ENCODE measurements at places on chromosomes 2 and 18. TPM values are rescaled to one million over a fixed set of nuclear protein-coding genes. Genes with fewer than 3 reads are reported as not detected.
A peak's percentile ranks its signal among the peaks of the same experiment; 100 is the strongest.

GRCh38 chr2:237298151-237299118 lies 115.5 kb downstream of the COL6A3 start:
- DNase-seq: no peak

- DNase-seq: no peak
These were observed 178.7 kb downstream of the FMNL2 start for GRCh38 chr2:152513681-152514080.

DNA sequence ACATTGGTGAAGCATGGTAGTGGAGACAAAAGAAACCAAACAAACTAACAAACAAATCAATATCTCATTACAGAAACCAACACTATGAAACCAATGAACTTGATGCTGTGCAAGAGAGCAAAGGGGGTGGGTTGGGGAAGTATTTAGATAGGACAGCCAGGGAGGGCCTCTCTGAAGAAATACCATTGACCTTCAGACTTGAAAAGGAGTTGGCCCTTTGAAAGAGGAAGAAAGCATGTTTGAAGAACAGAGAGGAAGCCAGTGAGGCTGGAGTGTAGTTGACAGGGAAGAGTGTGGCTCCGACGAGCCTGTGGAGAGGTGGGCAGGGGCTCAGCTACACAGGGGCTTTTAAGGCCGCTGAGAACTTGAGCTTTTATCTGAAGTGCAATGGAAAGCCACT lies 151.0 kb upstream of the GATA6 start:
- no peak for DNase-seq

- DNase-seq: no peak
These were observed 1.7 kb upstream of the QPCT start for GRCh38 chr2:37342591-37343220.

- DNase-seq: no peak
These were observed 9.1 kb downstream of the PECR start for GRCh38 chr2:216072473-216072872.

- no peak for DNase-seq
These were observed 39.8 kb downstream of the TTN start for GRCh38 chr2:178767094-178768060.

GRCh38 chr2:104444889-104445288 lies 409.0 kb upstream of the POU3F3 start:
- no peak for DNase-seq

DNA sequence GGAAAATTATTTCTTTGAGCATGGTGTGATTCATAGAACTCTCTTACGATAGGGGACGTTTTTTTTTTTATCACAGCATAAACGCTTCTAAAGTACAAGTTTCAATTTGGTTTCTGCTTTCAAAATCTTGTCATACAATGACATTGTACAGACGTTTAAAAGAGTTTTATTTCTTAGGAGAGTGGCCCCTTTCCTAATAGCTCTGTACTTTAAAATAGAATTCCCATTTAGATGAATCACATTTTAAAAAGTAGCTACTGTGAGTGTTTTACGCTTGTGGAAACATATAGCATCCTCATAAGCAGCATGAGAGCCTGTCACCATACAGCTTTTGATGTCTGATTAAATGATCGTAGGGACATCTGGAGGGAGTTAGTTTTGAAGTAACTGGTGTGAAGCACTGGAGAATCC lies 510.9 kb downstream of the PARD3B start:
- no peak for DNase-seq

GRCh38 chr18:58529714-58530354 lies 99.1 kb downstream of the ALPK2 start:
- DNase-seq: no peak

DNA sequence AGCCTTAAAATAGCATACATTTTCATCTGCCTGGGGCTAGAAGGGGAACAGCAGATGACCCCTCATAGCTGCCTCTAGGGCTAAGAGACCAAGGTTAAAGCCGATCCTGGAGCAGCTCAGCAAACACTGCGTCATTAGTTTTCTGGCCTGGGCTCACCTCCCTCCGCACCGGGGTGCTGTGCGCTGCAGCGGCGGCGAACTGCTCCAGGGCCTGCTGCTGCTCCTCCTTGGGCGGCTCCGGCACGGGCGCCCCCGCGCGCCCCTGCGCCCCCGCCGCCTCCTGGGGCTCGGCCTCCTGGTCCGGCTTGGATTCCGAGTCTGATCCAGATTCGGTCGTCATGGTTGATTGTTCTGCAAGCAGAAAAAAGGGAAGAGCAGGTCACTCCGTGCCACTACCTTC lies 55.0 kb downstream of the EPB41L3 start:
- no peak for DNase-seq

DNA sequence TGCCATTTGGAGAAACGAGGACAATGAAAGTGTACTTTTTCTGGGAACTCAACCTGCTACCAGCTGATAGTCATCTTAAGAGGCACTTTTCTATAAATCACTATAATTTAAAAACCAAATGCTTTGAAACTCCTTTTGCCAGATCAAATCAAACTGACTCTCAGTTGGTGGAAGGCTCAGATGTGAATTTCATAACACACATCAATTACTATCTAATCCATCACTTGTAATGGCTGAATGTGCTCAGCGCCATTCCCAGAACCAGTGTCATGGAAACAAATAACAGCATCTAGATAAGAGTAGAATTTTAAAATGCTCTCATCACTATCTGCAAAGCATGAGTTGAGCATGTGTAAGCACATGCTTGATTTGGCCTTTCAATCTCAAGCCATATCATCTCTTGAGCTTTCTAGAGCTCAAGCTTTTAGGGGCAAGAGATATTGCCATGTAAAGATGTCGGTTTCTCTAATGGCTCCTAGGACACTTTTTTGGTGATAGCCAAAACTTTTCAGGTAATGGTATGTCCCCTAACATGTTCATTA lies 223.1 kb upstream of the ACVR2A start:
- DNase-seq: no peak

DNA sequence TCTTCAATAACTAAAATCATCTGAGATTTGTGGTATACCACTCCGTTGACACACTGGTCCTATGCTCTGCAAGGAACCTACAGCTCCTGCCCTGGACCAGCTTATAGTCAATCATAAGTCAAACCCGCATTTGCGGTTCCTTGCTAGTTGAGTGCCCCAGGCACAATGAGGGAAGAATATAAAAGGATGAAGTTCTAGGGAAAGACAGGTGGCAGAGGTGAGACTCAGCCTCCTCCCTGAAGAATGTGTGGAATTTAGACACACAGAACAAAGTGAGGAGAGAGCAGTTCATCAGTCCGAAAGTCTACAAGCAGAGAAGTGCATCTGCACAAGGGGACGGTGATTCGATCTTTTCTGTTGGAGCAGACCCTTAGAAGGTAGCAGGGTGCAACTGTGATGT lies 615.0 kb upstream of the FANCL start:
- no peak for DNase-seq

DNA sequence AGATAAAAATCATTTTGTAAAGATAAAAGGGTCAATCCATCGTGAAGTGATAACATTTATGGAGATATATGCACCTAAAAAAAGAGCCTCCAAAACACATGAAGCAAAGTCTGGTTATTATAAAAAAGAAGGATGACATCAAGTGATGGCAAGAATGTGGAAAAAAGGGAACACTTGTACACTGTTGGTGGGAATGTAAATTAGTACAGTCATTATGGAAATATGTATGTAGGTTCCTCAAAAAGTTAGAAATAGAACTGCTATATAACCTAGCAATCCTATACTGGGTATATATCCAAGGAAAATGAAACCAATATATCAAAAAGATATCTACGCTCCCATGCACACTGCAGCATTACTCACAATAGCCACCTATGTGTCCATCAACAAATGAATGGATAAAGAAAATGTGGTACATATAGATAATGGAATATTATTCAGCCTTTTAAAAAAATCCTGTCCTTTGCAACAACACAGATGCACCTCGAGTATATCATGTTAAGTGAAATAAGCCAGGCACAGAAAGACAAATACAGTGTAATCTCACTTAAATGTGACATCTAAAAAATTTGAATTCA lies 28.9 kb downstream of the ABCB11 start:
- DNase-seq: no peak

DNA sequence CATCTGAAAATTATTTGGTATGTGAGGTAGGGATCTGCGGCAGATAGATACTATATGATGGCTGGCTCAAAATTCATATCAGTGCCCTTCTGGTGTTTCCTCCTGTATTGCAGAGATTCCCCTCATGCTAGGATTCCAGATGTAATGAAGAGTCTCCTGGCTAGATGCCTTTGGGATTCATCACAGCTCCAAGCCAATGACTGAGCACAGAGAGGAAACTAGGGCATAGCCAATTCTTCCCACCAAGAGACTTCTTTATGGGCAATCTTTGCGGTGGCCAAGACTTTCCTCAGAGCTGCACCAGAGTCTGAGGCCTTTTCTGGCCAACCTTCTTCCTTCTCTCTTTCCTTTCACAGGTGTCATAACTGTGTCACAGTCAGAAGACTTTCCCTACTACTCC lies 25.5 kb upstream of the CIB4 start:
- DNase-seq: no peak

GRCh38 chr2:227654426-227654825 lies 12.2 kb upstream of the SCYGR5 start:
- DNase-seq: no peak

DNA sequence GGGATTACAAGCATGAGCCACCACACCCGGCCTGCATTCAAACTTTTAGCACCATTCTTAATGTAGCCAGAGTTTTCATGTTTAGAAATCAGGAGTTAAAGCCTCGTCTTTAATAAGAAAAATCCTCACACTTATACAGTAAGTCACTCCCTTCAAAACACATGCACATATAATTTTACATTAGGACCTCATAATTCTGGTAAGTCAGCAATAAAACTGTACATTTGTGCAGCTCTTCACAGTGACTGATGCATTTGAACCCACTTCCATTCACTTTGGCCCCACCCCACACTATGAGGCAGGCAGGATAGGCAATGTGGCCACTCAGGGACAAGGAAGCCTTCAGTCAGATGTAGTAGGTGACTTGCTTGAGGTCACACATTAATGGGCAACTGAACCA lies 141.7 kb upstream of the SIX3 start:
- no peak for DNase-seq

DNA sequence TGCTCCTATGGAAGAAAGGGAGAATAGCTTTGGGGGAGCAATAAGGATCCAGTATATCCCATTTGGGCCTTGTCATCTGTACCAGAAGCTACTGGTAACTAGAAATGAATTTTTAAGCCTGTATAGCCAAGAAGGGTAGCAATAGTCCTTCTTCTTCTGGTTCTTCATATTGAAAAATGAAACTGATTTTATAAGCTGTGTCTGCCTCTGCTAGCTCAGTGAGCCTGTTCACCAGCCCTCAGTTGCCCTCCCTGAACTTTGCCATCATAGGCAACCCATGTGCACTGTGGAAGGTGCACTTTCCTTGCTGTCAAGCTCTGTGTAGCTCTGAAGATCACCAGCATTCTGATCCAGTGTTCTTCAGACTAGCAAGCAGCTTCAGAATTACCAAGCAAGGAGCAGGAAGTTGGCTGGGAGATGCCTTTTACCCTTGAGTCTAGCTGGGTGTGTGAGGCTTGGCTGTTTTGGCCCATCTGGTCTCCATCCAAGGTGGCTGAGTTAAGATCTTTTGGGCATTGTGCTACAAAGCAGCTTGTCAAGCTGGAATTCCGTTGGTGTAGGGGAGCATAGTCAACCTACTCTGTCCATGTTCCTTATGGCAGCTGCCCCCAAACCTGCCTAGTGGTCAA lies 55.8 kb upstream of the MGAT5 start:
- DNase-seq: no peak

- DNase-seq: no peak
These were observed 25.6 kb upstream of the MTA3 start for GRCh38 chr2:42542871-42543270.

DNA sequence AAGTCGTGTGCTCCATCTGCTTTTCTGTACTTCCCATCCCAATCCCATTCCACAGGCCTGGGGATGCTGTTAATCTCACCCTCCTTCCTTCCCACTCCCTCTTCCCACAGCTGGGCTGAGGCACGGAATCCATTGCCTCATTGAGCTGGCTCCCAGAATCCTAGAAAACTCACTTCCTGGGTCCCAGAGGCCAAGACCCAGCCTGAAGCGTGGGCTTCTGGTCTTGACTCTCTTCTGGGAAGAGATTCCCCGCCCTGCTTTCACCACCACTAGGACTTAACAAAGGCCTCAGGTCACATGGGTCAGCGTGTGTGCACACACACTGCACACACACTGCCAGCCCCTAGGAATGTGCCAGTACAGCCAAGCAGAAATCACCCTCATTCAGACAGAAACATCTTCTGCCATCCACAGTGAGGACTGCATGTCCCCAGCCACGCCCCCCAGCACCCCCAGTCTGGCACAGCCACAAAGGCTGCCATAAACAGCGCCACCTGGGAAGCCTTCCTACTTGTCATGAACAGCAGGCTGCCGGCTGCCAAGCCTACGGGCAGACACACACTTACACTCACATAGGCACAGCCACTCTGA lies 165.8 kb downstream of the TNS1 start:
- DNase-seq: peak; percentile 76

GRCh38 chr18:38576349-38576748 lies 1010.8 kb upstream of the CELF4 start:
- DNase-seq: no peak

- no peak for DNase-seq
These were observed 65.2 kb upstream of the FIGN start for GRCh38 chr2:163800951-163801381.

- no peak for DNase-seq
These were observed 149.4 kb upstream of the PTPRM start for GRCh38 chr18:7417727-7418126.

DNA sequence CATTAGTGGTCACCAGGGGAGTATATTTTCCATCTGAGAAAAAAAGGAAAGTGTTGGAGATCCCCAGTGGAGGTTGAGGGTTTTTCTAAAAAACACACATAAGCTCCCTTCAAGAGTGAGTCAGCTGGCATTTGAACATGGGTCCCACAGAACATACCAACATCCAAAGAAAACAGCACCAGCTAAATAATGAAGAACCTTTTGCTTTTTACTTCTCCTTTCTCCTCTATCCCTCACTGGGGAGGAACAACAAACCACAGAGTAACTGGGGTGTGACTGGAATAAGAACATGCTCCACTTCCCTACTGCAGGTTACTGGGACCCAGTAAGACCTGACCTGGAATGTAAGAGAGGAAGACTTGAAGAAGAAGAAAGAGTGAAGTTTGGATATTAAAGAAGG lies 56.5 kb upstream of the RAPH1 start:
- DNase-seq: no peak

The NCKAP5 gene
- total RNA-seq: 7.3 TPM

The IGFBP2 gene
- total RNA-seq: 210 TPM

The ASB18 gene
- not detected for total RNA-seq

The IMP4 gene
- total RNA-seq: 76.5 TPM

The IL1B gene
- total RNA-seq: 3.5 TPM

The GRHL1 gene
- total RNA-seq: 61.6 TPM

The KCNE4 gene
- 9.1 TPM for total RNA-seq

The KIAA1328 gene
- total RNA-seq: 19.0 TPM

The GTF3C2 gene
- 109 TPM for total RNA-seq

The GREB1 gene
- total RNA-seq: 5.1 TPM

The GALR1 gene
- not detected for total RNA-seq

The B4GALT6 gene
- 8.9 TPM for total RNA-seq
